ENCODE measurements at places on chromosomes 13 and 19. TPM values are rescaled to one million over a fixed set of nuclear protein-coding genes. Genes with fewer than 3 reads are reported as not detected.

Gene POU2F2
- 7.7 TPM for polyA plus RNA-seq

Gene LINGO3
- 1.2 TPM for polyA plus RNA-seq

Gene CYP2A7
- not detected for polyA plus RNA-seq

Gene ZNF274
- polyA plus RNA-seq: 46.4 TPM

Gene RUBCNL
- 0.48 TPM for polyA plus RNA-seq

Gene LIPE
- 19.1 TPM for polyA plus RNA-seq

Gene STOML3
- not detected for polyA plus RNA-seq

Gene DOCK9
- polyA plus RNA-seq: 12.8 TPM

Gene RGL3
- polyA plus RNA-seq: not detected

Gene RABAC1
- polyA plus RNA-seq: 290 TPM
